Germinal center (tissue), 1 donor: ENCODE measurements at places on chromosomes 11 and 22.

GRCh38 chr11:21174781-21175180 lies 505.4 kb downstream of the NELL1 start:
- DNase-seq = no peak

DNA sequence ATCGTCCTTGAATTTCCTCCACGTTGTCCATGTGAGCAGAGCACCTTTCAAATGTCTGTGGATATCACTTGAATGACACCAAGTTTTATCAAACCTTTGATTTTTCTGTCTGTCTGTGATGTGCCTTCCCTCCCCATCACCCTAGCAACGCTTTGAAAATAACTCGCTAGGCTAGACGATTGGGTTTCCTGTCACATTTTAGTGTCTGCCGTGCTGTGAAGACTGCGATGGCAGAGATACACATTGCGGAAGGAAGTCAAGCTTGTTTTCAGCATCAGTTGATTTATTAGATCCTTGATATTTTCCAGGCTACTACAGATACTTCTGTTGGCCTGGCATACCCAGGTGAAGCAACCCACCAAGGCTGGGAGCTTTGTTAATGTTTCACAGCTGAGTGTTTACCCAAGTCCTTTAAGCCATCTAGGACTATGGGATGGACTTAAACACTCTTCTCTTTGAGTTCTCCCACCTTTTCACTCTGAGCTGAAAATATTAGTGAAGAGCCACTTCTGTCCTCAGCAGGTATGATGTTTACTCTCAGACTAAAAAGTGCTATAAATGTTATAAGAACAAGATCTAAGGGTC lies 93.6 kb upstream of the CD44 start:
- peak; percentile 49 for DNase-seq

- no peak for DNase-seq
Measured at GRCh38 chr22:44460691-44461375, 37.2 kb downstream of the RTL6 start.

- no peak for DNase-seq
Measured at GRCh38 chr11:71372693-71373657, 75.2 kb downstream of the DHCR7 start.

- no peak for DNase-seq
Measured at GRCh38 chr22:42626431-42626830, 11.7 kb upstream of the POLDIP3 start.

GRCh38 chr11:70913715-70914231 lies 338.6 kb downstream of the SHANK2 start:
- no peak for DNase-seq

DNA sequence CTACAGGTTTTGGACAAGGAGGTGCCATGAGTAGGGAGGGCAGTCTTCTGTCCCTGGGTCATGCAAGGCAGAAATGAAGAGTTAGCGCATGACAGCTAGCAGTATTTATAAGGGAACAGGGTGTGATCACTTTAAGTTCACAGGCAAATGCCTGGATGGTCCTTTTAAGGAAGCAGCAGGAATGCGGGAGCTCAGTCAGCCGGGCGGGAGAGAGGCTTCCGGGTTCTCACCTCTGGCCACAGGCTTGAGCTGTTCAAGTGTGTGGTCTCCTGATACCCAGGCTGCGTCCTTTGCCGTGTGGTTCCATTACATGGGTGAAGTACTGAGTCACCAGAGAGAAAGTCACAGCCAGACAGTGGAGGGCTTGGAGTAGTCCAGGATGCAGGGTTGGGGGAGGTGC lies 105.4 kb downstream of the BCR start:
- DNase-seq = no peak

GRCh38 chr22:17113600-17113999 lies 7.6 kb downstream of the TMEM121B start:
- DNase-seq = no peak

GRCh38 chr11:46295312-46296058 lies 18.0 kb downstream of the CREB3L1 start:
- DNase-seq = peak; percentile 83

DNA sequence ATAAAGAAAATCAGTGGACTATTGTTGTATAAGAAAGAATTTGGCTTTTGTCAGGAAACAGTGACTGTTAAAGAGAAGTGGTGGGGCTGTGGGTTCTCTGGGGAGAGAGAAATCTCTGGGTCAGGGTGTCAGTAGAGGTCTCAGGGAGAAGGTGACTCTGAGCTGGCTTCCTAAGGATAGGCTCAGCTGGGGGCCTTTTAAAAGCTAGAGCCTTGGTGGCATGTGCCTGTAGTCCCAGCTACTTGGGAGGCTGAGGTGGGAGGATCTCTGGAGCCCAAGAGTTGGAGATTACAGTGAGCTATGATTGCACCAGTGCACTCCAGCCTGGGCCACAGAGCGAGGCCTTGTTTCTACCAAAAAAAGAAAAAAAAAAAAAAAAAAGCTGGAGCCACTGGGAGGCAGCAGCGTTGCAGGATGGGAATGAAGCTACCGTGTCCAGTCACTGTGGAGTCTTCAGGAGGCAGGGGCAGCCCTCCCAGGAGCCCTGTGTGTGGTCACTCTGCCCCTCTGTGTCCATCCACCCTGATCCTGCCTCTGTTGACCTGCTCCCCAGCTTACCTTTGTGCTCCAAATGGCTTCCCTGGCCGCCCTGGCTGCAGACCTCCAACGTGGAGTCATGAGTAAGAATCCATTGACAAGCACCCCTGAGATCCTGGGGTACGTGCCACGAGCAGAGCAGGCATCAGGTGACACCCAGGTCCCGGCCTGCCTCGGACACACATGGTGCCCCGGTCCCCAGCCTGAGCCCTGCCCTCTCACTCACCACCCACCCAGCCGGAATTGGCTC lies 5.4 kb upstream of the MIF start:
- DNase-seq = no peak

- no peak for DNase-seq
Measured at GRCh38 chr11:34926831-34927132, 10.4 kb downstream of the PDHX start.

- no peak for DNase-seq
Measured at GRCh38 chr11:129766898-129767604, 48.6 kb upstream of the TMEM45B start.

GRCh38 chr11:126080161-126080941 lies 17.7 kb upstream of the CDON start:
- DNase-seq = no peak

GRCh38 chr11:77519847-77520246 lies 46.0 kb upstream of the PAK1 start:
- no peak for DNase-seq

GRCh38 chr11:133011604-133012003 lies 520.7 kb downstream of the OPCML start:
- no peak for DNase-seq

- peak; percentile 29 for DNase-seq
Measured at GRCh38 chr11:75797116-75797515, 17.9 kb upstream of the UVRAG start.

DNA sequence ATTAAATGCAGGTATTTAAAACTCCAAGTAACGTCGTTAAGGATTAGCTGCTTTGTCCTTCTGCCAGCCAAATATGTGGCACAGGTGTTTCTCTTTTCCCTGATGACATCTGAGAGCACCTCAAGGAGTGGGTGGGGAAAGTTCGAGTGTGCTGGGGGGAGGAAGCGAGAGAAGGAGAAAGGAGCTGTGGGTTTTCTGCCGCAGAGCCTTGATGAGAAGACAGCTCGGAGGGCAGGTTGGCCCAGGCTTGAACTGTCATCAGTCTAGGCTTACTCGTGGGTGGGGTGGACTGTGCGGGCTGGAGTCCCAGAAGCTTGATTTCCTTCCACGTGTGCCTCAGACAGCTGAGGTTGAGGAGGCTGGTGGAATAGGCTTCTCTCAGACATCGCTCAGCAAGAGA lies 15.2 kb upstream of the SORL1-AS1 start:
- peak; percentile 47 for DNase-seq

- no peak for DNase-seq
Measured at GRCh38 chr11:72582206-72583176, 91.7 kb downstream of the PDE2A start.

- DNase-seq = no peak
Measured at GRCh38 chr11:121657146-121657545, 204.4 kb upstream of the SORL1-AS1 start.

DNA sequence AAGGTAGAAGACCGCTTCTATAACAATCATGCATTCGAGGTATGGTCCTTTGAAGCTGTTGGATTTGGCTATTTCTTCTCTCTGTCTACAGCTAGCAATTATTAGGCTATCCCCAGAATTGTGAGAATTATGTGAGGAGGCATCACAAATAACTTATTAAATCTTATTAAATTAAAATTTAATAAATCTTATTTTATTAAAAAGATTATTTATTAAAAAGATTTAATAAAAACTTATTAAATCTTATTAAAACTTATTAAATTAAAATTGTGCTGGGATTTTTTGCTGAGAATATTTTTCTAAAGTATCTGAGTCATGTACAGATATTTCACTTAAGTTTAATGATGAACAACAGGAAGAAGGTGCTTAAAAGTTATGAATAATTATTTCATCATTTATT lies 7.7 kb downstream of the SPA17 start:
- no peak for DNase-seq

- no peak for DNase-seq
Measured at GRCh38 chr11:32256466-32256865, 165.6 kb downstream of the RCN1 start.

- no peak for DNase-seq
Measured at GRCh38 chr22:26658161-26658560, 773 bp downstream of the MIAT start.

DNA sequence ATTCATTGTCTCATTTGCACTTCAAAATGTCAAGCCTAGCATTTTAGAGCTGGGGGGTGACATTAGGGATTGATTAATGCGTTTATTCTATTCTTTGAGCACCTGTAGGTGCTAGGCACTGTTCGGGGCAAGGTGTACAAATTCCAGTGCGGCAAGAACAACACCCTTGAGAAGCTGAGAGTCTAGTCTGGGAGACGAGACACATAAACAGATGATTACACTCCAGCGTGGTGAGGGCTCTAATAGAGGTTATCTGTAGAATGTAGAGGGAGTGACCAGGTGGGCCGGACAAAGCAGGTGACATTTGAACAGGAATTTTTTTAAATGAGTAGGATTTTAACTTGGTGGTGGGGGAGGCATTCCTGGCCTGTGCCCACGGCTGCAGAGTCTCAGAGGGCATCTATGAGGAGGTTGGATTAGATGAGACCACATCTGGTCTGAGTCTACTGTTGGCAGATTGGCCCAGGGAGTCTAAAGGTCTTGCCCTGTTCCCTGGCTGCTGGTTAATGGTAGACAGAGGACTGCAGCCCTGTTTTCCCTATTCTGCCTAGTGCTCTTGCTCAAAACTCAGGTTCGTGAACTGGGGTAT lies 970 bp downstream of the CAT start:
- no peak for DNase-seq

DNA sequence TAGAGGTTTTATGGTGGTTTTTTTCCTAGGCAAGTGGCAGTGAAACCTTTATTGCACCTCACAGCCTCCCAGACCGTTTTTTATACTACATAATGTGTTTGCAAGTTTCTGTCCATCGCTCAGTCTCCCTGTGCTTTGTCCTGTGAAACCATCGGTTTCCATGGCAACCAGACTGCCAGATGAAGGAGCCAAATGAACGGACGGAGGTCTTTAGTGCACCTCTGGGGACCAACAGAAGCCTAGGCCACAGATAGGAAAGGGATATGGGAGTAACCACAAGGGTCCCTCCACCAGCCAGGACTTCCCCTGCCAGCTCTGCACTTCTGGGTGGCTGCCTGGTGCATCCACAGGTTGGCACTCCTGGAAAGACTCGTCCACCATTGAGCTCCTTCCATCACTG lies 165.0 kb downstream of the CHST1 start:
- DNase-seq = no peak

DNA sequence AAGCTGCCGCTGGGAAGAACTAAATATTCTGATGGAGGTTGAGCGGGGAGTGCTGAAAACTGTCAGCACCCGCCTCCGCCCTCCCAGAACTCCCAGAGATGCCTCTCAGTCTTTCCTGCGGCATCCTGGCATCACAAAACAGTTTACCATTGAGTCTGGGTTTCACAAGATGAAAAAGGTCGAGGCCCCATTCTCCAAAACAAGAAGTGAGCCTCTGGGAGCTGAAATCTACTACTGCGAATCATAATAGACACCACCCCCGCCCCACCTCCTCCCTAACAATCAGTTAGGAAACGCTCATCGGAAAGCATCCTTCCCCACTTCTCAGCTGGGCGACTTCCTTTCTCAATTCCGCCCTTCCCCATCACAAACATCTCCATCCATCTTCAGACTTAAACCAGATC lies 1.0 kb downstream of the SUN2 start:
- peak; percentile 60 for DNase-seq

DNA sequence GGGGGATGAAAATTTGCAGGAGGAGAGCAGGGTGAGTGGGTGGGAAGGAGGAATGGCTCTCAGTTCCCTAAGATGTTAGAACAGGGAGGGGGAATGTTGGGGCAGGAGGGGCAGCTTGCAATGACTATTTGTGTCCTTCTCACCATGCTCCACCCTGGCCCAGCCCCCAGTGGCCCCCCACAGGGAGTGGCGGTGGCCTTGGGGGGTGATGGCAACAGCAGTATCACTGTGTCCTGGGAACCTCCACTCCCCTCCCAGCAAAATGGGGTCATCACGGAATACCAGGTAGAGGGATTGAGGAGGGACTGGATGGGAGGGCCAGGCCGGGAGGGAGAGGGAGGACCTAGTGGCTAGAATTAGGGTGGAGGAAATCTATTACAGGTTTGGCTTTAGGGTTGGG lies 10.2 kb downstream of the ROBO3 start:
- no peak for DNase-seq

- DNase-seq = no peak
Measured at GRCh38 chr22:34971456-34971855, 94.5 kb upstream of the ISX start.

- no peak for DNase-seq
Measured at GRCh38 chr22:33247758-33248157, 189.6 kb upstream of the SYN3 start.

GRCh38 chr11:27886857-27887256 lies 186.6 kb upstream of the BDNF start:
- DNase-seq = no peak

GRCh38 chr11:1435820-1436467 lies 46.2 kb downstream of the BRSK2 start:
- DNase-seq = peak; percentile 68

DNA sequence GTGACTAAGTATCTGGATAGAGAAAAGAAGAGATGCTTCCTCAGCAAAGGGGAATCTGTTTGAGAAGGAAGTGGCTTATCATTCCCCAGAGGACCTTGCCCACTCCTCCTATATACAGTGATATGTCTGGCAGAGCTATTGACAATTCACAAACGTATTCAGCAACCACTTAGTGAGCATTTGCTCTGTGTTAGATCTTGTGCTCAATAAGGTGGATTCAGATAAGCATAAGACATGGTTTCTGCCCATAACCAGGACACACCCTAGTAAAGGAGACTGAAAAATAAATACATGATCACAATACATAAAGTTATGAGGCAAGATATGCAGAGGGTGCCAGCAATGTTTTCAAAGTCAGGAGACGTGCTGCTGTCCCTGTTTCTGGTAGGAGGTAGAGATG lies 1.4 kb downstream of the TMEM9B start:
- no peak for DNase-seq

- DNase-seq = no peak
Measured at GRCh38 chr11:110286298-110287040, 9.9 kb downstream of the RDX start.

GRCh38 chr22:36510384-36510783 lies 3.5 kb upstream of the FOXRED2 start:
- no peak for DNase-seq

GRCh38 chr11:99148352-99148751 lies 127.6 kb downstream of the CNTN5 start:
- DNase-seq = no peak
